ENCODE measurements at places on chromosomes 13 and 19.

GRCh38 chr13:23899555-23899954 is 2.3 kb upstream of the C1QTNF9B start:
- peak; percentile 39 for DNase-seq

DNA sequence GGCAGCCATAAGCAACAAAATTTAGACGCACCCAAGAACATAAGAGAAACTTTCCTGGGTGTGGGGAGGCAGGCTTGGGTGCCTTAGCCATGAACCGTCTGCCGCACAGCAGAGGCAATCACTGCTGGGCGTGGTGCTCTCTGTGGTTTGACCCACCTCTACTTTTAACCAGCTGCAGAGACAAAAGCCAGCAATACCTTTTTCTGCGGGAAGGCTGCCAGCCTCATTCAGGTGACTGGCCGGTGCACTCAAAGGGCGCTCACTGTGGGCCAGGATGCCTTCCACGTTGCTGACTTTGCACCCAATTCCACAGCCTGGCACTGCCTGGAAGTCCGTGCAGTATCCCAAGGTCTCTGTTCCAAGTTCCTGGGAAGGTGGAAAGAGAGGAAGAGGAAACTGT is 69.1 kb downstream of the ATP7B start:
- no peak for DNase-seq

DNA sequence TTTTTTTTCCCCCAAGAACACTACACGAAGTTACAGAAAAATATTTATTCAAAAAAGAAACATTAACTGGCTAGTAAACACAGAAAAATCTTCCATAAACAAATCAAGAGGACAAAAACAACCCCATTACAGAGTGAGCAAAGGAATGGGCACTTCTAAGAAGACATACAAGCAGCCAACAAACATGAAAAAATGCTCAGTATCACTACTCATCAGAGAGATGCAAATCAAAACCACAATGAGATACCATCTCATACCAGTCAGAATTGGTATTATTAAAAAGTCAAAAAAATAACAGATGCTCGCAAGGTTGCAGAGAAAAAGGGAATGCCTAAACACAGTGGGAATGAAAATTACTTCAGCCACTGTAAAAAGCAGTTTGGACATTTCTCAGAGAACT is 131.7 kb downstream of the UGGT2 start:
- no peak for DNase-seq

DNA sequence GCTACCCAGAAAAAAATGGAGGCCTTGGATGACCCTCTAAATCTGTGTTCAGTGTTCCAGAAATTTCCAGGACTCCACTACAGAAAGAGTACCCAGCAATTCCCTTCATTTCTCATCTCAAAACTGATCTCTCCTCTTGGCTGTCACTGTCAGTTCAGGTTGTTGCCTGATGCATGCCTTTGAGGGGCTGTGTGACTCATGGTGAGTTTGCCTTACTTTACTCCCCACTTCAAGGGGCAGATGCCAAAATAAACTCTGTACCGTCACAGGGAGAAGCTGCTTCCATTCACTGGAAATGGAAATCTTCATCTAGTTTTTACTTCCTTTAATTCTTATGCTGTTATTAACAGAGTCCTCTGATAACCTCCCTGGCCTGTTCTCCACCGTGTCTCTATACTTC is 1075.0 kb downstream of the DIAPH3 start:
- DNase-seq = no peak

- peak; percentile 3 for DNase-seq
These were observed 1649.7 kb upstream of the SPRY2 start for GRCh38 chr13:81990652-81991051.
